ENCODE measurements at places on chromosomes 2 and 18. TPM values are rescaled to one million over a fixed set of nuclear protein-coding genes. Genes with fewer than 3 reads are reported as not detected.

The WDR7 gene
- total RNA-seq: 4.1 TPM

The KIAA2012 gene
- total RNA-seq: 0.05 TPM

The ITPRIPL1 gene
- not detected for total RNA-seq

The LCT gene
- not detected for total RNA-seq

The ASPRV1 gene
- total RNA-seq: 1.1 TPM

The LAMA1 gene
- total RNA-seq: not detected

The RIT2 gene
- not detected for total RNA-seq

Data from HT-29 (cell line).